Stimulated activated CD8-positive, alpha-beta memory T cell treated with anti-CD3 and anti-CD28 coated beads, Interleukin-2, amount 100 ng/mL, for 1 hour (primary cell): ENCODE measurements at places on chromosomes 5 and 9.

- DNase-seq: no peak
Measured at GRCh38 chr5:55052383-55052931, 28.4 kb downstream of the GZMK start.

DNA sequence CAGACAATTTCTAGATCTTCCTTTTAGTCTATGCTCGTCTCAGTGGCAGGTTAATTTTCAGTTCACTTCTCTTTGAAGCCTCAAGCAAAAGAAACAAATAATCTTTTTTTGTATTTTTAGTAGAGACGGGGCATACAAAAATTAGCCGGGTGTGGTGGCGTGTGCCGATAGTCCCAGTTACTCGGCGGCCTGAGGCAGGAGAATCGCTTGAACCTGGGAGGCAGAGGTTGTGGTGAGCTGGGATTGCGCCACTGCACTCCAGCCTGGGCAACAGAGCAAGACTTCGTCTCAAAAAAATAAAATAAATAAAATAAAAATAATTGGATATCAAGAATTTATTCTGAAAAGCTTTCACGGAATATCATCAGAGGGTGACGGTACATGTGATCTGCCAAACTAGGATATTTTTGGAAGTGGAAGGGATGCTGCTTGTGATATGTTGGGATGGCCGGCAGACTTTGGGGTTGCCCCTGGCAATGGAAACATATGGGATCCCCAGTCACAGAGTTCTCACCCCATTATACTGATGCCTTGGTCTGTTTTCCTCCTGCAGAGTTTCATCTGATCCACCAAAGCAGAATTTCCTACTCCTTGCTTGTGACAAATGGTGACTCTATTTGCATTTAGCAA is 7.6 kb upstream of the LCP2 start:
- DNase-seq: no peak

GRCh38 chr5:54619731-54620130 is 102.2 kb downstream of the SNX18 start:
- DNase-seq: no peak

DNA sequence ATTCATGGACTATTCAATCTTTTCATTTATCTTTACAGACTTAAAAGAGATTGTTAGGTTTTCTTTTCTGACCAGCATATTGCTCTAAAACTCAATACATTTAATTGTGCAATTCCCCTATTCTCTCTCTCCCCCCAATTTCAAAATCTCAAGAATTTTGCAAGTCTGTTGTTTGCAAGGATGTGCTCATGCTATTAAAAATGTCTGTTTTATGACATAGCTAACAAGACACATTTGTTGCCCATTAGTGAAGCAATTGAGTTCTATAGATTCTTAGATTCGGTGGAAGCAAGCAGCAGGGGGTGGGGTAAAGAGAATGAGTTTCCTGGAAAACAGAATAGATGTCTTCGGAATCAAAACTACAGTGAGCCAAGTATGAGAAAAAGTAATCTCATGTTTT is 8.5 kb upstream of the CSNK1A1 start:
- no peak for DNase-seq

GRCh38 chr9:29511680-29512079 is 1938.4 kb upstream of the C9orf72 start:
- DNase-seq: no peak

DNA sequence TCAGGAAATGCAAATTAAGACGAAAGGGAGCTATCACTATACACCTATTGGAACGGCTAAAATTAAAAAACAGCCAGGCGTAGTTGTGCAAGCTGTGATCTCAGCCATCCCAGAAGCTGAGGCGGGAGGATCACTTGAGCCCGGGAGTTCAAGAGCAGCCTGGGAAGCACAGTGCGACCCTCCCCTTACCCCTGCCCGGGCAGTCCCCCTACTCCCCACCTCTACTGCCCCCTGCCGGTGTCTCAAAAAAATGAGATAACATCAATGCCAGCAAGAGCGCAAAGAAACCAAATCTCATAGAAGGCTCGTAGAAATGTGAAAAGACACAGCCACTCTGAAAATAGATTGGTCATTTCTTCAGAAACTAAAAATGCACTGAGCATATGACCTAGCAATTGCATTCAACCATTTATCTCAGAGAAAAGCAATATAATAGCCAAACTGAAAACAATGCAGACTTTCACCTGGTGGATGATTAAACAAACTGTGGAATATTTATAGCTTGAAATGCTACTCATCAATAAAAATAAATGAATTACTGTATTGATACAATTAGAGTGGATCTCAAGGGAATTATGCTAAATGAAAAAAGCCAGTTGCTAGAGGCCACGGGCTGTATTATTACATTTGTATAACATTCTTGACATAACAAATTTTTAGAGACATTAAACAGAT is 20.6 kb downstream of the OR2V2 start:
- DNase-seq: no peak

DNA sequence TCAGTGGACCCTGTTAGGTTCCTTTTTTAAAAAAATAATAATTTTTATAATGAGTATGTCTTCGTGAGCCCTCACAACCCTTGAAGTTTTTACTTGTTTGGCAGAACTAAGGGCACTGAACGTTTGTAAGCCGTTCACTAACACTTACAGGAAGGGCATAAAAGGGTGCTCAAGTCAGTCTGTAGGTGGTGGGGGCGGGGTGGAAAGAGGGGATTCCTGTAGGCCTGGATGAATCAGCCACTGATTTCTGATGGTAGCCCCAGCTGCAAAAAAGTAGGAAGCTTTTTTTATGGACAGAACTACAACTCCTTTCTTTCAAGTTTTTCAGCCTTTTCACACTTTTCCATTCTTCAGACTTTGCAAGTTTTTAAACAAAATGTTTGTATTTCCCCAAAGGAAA is 35.8 kb downstream of the PIK3R1 start:
- DNase-seq: no peak

GRCh38 chr9:128396970-128397613 is 23.6 kb upstream of the CERCAM start:
- no peak for DNase-seq

DNA sequence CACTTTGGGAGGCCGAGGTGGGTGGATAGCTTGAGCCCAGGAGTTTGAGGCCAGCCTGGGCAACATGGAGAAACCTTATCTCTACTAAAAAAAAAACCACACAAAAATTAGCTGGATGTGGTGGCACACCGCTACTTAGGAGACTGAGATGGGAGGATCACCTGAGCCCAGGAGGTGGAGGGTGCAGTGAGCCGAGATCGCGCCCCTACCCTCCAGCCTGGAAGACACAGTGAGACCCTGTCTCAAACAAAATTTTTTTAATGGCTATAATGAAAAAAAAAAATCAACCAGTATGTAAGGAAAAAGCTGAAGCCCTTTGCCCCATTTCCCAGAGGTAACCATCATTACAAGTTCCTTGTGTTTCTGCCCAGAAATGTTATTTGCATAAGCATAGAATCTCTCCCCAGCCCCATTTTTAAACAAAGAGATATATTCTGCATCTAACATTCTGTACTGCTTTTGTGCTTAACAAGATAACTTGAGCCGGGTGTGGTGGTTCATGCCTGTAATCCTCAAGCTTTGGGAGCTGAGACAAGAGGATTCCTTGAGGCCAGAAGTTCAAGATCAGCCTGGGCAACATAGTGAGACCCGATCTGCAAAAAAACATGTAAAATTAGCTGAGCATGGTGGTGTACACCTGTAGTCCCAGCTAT is 35.1 kb upstream of the KCNIP1 start:
- no peak for DNase-seq

DNA sequence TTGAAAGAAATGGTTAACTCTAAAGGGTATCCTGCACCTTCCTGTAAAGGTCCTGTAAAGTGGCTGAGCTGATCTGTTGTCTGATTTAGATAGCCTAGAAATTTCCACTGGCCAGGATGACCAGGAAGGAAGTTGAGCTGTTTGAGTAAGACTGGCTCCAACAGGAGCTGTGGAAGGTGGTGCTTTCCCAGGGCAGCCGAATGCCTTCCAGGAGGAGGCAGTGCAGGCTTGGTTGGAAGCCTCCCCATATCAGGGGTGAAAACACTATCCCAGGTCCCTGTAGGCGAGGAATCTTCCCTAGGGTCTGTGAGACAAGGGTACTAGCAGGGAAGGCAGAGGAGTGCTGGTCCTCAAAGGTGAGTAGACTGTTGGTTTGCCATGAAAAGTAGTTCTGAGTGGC is 98.4 kb downstream of the LIX1 start:
- DNase-seq: no peak

- DNase-seq: no peak
Measured at GRCh38 chr5:3237276-3237868, 358.3 kb upstream of the IRX1 start.

GRCh38 chr9:71541436-71541835 is 226.9 kb downstream of the CEMIP2 start:
- no peak for DNase-seq

- DNase-seq: no peak
Measured at GRCh38 chr5:176352116-176352878, 9.3 kb downstream of the KIAA1191 start.

DNA sequence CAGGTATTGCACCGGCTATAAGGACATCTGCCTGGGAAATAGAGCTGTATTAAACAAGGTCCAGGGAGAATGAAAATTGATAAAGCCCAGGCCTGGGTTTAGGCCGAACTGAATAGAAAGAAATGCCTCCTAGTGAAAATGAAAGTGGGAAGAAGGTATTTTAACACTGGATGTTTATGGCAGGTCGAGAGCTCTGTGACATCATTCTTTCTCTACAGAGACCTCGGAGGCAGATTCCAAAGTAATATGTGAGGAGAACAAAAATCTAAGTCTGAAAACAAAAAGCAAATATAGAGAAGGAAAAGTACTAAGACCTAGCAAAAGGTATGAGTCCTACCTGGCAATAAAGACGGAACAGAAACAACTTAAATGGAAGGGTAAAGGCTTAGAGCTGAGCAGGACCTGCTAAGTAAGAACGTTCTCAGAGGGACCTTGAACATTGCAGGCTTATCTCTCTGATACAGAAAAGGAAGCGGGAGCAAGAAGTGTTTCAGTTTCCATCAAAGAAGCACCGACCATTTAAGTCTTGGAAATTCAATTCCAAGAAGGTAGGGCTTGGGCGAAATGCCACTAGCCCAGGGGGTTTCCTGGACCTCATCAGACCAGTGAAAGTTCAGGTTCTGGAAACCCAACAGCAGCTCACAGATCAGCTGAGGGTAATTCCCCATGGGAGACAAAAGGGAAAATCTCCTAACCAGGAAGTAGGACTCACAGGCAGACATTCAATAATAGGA is 80.0 kb downstream of the SUSD1 start:
- no peak for DNase-seq

- no peak for DNase-seq
Measured at GRCh38 chr5:78361631-78361993, 1.2 kb downstream of the SCAMP1 start.

DNA sequence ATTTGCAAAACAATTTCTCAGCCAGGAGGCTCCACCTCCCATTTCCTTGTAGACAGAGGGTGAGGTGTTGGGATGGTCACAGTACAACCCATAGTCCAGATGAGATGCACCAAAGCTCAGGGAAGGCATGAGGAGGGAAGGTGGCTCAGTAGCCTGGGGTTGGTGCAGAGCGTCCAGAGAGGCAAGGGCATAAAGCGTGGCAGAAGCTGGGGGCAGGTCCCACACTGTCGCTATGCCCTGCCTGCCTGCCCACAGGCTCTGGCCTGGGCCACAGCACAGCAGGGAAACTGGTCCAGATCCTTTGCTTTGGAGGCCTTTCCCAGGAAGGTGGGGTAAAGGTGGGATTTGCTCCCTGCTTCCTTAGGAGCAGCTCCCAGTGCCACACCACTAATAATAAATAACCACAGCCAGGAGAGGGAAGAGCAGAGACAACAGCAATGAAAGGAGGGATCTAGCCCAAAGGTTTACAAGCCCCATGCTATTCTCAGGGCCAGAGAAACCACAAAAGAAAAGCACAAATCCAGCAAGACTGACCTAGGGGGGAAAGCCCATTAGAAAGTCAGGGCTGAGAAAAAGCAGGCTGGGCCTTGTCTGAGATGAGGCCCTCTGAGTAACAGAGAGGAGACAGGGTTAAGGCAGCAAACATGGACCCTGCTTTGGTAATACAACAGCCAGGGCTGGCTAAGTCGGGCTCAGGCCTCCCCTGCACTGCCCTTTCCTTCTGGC is 27.2 kb downstream of the PCDHGC5 start:
- DNase-seq: no peak

- no peak for DNase-seq
Measured at GRCh38 chr5:72079288-72079687, 28.0 kb upstream of the MAP1B start.

GRCh38 chr5:112549127-112549526 is 130.1 kb upstream of the EPB41L4A start:
- DNase-seq: no peak

DNA sequence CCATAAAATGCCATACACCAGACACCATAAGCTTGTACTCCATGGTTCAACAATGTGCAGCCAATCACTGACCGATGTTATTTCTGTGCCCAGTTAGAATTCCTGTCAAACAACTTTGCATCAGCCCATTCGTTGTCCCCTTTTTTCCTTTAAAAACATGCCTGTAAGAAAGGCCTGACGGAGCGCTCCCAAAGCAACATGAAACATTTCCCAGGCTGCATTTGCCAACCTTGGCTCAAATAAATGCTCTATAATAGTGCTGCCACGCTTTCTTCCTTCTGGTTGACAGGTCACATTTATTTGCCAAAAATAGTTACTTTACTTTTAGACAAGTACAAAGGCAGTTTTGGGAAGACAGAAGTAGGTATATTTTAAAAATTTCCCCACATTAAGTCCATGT is 735.6 kb upstream of the PTPRD start:
- no peak for DNase-seq

- DNase-seq: no peak
Measured at GRCh38 chr9:98332405-98332831, 77.0 kb upstream of the TBC1D2 start.

DNA sequence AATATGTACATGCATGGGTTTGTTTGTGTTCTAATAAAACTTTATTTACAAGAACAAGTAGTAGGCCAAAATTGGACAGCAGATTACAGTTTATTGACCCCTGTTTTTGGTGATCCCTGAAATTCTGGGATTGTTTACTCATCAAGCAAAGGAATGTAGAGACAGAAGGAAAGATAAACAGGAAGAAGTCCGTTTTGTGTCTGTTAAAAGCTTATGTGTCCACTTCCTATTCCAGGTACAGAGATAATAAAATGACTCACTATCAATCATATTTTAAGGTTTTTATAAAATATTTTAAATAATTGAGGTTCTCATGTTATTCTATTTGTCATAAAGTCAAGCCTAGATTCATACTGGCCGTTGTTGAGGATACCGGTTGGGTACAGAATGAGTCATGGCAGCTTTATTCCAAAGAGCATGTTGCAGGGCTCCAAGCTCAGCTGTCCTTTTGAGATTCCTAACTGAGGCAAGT is 214.9 kb upstream of the DAB2 start:
- DNase-seq: no peak

DNA sequence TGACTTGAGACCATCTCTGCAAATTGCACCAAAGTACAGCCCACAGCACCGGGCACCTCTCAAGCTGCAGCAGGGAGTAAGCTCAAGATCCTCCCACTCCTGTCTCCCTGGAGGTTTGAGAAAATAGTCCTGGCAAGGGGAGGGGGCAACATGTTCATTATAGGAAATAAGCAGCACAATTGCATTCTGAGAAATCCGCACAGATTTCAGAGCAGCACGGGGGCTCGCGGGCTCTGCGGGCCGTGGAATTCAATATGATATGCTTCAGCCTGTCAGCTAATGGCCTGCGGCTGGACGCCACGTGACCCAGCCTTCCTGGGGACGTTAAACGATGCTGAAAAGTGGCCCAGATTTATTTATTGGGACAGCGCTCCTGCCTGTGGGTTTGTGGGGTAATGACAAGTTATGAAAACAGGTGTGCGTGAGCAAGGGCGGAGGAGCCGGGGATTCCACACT is 156.4 kb downstream of the DAB2IP start:
- DNase-seq: no peak

- no peak for DNase-seq
Measured at GRCh38 chr5:73587923-73588322, 22.4 kb downstream of the UTP15 start.
